ENCODE measurements at places on chromosomes 13 and 19.

DNA sequence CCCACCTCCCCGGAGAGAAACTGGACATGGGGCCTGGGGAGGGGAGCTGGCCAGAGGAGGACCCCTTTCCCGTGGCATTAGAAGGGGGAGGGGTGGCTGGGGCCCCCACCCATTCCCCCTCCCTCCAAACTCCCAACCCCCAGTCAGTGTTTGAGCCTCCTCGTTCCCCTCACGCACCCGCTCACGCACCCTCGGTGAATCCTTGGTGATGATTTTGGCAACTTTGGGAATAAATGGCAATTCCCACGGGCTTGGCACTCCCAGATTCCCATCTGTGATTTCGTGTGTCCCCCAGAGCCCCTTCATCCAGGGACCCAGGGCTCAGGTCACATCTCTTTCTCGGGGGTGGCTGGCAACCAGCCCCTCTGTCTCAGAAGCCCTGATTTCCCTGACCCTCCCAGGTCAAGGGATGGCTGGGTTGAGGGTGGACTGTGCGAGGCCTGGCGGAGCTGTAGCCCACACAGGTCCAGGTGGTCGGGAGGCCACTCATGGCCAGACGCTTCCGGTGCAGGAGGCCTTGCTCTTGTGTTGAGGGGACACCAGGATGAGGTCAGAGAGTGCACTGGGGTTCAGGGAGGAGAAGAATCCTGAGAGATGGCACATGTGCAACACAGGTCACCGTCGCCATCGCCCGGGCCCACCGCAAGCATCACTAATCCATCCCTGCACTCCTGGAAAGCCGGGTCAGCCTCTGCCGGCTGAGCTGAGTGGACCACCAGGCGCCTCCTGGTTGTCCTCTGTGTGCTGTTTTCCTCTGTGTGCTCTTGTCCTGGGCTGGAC, 20.7 kb downstream of the EPN1 start:
- DNase-seq, result no peak

- DNase-seq, result no peak
These were observed 2.0 kb upstream of the KLF12 start for GRCh38 chr13:74136084-74136658.

DNA sequence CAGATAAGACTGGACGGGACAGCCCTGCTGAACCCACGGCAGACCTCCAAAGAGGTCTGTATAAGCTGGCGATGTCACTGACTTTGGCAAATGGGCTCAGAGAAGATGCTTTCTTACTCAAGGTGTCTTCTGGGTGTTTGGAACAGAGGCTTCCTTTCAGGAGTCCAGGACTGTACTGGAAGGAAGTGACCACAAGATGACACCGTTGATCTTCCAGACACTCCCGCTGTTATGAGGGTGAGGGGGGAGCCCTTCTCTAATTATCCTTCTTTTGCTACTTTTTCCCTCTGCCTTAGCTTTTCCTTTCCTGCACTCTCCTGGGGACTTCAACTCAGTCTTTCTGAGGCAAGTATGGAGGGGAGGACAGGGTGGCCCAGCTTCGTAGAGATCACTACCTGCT, 65.2 kb upstream of the ZNF599 start:
- no peak for DNase-seq

DNA sequence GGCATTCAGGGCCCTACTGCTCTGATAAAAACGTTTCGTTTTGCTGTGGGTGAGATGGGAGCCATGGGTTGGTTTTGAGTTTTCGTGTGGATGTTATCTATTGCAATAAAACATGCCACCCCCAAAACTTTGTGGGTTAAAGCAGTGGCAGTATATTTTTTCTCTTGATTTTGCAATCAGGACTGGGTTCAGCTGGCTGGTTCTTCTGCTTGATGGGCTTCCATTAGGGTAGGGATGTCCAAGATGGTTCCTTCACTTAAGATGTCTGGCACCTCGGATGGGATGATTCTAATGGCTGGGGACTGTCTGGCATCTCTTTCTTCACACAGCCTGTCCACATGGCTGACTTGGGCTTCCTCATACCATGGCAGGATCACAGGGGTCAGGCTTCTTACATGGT, 15.6 kb upstream of the PNMA8B start:
- DNase-seq, result no peak

GRCh38 chr13:102869948-102870676, 24.3 kb downstream of the ERCC5 start:
- no peak for DNase-seq

DNA sequence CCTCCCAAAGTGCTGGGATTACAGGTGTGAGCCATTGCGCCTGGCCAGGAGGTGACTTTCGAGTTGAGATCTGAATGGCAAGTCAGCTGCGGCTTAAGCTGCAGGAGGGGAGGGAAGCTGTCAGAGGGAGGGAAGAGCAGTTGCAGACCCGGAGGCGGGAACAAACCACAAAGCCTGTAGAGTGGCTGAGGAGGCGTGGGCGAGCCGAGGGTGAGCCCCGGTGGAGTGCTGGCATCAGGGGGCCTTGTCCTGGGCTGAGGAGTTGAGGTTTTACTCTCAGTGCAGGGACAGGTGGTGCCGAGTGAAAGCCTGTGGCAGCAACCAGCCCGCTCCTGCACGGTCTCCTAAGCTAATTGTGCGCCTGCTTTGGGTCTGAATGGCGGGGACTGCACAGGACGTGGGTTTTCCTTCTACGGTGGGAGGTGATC, 24.2 kb downstream of the PPP1R37 start:
- no peak for DNase-seq

All from esophagus squamous epithelium (tissue), 5 donors.